ENCODE measurements at places on chromosomes 11 and 22. TPM values are rescaled to one million over a fixed set of nuclear protein-coding genes. Genes with fewer than 3 reads are reported as not detected.

The OOSP1 gene
- not detected for total RNA-seq

The RTN4RL2 gene
- 0.97 TPM for total RNA-seq

DNA sequence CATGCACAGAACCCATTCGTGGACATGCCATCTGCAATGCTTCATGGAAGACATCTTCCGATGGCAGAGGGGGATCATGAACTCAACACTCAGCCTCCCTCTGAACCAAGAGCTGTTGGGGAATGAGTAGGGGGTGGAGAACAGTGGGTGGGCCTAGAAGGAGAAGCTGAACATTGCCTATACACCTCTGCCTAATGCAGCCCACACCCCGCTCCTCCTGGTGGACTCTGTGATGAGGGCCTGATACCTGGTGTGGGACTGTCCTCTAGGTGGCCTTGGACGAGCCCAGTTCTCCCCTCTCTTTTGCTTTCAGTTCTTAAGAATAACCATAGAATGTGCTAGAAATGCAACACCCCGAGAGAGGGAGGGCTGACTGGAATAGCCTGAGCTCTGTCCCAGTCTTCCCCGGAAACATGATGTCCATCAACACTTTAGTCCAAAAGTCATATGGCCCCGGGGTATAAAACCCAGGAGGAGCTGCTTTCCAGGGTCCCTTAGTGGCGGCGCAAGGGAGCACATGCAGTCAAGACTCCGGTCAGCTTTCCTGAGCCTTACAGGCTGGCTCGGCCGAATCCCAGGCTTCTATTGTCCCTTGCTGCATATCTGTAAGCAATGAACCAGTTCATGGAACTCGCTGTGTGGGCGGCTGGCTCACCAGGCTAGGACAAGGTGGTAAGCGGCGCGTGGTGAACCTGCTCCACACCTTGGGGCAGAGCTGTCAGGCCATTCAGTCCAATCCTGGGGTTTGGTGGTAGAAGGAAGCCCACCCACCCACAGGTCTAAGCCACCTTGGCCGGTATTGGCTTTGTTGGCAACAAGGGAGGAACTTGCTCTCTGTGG lies 216.9 kb downstream of the CTTN start:
- DNase-seq, result no peak

DNA sequence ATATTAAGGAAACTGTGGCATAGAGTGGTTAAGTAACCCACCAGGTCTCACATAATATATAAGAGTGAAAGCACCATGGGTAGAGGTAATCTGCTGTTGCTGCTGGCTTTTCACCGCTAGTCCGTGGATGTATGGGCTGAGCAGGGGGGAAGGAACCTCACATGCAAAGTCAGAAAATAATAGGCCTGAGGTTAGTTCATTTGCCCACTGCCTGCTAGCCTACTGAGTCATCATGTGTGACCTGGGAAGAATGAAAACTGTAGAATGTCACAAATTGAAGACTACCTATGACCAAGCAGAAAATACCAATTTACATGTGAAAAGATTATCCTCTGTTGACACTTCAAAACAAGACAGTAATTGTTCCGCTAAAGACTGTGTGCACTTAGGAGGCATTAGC lies 560.1 kb upstream of the FAT3 start:
- DNase-seq, result no peak

DNA sequence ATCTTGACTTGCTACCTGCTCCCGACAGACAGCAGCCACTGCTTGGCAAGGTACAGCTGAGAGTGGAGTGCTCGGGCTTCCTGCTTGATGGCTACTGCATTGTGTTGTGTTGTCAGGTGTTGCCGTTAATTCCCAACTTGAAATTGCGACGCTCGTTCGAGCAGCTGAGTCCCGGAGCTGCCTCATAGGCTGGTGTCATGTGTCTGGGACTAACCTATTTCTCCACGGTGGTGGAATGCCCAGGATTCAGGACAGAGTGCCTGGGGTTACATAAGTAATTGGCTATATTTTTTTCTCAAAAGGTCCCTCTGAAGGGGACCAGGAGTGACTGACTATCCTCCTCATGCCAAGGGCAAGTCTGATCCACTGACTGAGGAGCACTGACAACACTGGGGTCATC lies 18.5 kb downstream of the COMMD9 start:
- no peak for DNase-seq

The CDC42BPG gene
- total RNA-seq, result 1.5 TPM

The BRSK2 gene
- total RNA-seq, result 0.84 TPM

- DNase-seq, result no peak
Measured at GRCh38 chr11:68439355-68440065, 21.0 kb upstream of the PPP6R3 start.

DNA sequence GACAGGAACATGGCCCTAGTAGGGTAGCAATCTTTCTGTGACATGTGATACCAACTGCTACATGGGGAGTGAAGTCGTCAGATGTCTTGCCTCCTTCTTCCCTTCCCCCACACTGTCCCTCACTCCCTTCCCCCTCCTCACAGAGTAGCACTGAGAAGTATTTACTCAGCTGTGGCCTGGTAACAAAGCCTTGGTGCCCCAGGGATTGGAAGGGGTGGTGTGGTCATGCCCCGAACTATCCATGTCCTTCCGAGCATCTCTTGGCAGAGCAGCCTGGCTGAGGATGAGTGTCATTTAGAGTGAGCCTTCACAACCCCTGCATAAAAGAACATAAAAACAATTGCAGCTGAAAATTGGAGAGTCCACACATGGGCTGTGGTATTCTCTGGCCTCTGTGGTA lies 46.1 kb downstream of the ARFGAP2 start:
- DNase-seq, result no peak

GRCh38 chr11:11706028-11706427 lies 84.2 kb upstream of the GALNT18 start:
- no peak for DNase-seq

GRCh38 chr22:35846804-35847203 lies 129.1 kb downstream of the APOL5 start:
- DNase-seq, result no peak

- no peak for DNase-seq
Measured at GRCh38 chr22:46209262-46209661, 40.8 kb downstream of the CDPF1 start.

Measured in activated T-cell treated with anti-CD3 and anti-CD28 coated beads, Interleukin-2, amount 50 U/mL, for 72 hours (primary cell).